ENCODE measurements at places on chromosomes 12 and 14.

- DNase-seq = no peak
These were observed 145.0 kb downstream of the BTG1 start for GRCh38 chr12:92000597-92000996.

- peak; percentile 61 for DNase-seq
These were observed 700 bp downstream of the PRKAG1 start for GRCh38 chr12:49017891-49018260.

- no peak for DNase-seq
These were observed 40.2 kb upstream of the FBRSL1 start for GRCh38 chr12:132449565-132450417.

DNA sequence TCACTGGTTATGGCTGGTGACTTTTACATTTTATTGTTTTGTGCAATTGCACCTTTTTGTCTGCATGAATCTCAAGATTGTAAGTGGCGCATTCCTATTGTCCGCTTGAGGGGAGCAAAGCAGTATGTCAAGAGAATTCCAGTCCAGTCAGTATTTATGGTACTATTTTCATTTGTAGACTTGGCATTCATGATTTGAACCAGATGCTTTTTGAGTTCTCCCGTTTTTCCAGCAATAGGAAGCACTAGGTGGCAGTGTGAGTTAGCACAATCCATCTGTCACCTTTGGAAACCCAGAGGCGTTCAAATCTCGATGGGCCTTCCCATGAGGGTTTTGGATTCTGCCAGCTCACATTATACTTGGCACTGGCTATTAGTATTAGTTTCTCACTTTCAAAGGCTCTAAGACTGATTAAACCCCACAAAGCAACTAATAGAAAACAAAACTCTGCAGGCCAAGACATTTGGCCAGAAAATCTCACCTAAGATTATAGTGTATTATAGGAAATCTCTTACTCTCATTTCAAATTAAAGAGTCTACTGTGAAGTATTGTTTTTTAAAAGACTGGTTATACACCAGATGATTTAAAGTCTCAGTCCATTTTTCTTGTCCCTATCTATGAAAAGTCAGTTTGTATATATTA, 2.2 kb downstream of the DACT1 start:
- DNase-seq = peak; percentile 75

DNA sequence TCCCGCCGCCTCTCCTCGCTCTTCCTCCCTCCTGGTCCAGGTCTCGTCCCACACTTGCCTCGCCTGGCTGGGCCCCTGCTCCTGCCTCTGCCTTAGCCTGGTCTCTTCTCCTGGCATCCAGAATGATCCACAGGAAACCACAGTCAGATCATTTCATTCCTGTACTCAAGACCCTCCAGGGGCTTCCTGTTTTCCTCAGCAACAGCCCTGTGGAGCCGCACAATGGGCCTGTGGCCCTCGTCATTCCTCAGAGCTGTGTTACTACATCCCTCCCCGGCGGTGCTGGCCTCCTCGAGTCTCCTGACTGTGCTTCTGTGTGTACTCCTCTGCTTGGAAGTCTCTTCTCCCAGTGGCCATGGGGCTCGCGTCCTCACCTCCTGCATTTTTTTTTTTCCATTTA, 20.1 kb downstream of the ATP6V0A2 start:
- DNase-seq = no peak

- DNase-seq = no peak
These were observed 196.2 kb downstream of the CACNA1C start for GRCh38 chr12:2248901-2249381.
